ENCODE measurements at places on chromosomes 5 and 9.

DNA sequence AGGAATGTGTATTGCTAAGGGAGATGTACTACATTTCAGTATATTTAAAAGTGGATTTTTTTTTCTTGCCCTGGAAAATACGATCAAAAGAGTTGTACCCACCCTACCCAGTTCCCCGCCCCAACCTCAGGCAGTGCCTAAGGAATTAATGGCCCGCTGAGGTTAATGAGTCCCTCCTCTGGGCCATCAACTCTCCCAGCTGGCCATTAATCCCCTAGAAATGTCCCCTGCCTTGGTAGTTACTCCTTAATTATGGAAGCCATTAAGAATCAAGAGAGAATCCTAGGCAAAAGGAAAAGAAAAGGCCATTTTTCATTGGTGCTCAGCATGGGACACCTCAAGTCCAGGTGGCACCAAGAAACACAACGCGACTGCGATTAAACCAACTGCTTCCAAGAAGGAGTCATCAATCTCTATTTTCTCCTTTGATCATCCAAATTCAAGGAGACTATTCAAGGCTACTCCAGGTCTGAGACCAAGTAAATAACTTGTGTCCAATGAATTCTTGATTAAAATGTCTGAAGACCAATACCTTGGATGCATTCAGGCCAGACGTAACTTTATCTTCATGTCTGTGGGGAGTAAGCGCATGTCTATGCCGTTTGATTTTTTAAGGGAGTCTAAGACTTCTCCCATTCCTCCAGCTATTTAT is 1962.2 kb upstream of the WWC1 start:
- no peak for DNase-seq

- no peak for DNase-seq
These were observed 223.5 kb downstream of the ROR2 start for GRCh38 chr9:91726406-91727100.

- DNase-seq: no peak
These were observed 620.3 kb upstream of the WWC1 start for GRCh38 chr5:167671176-167671575.

DNA sequence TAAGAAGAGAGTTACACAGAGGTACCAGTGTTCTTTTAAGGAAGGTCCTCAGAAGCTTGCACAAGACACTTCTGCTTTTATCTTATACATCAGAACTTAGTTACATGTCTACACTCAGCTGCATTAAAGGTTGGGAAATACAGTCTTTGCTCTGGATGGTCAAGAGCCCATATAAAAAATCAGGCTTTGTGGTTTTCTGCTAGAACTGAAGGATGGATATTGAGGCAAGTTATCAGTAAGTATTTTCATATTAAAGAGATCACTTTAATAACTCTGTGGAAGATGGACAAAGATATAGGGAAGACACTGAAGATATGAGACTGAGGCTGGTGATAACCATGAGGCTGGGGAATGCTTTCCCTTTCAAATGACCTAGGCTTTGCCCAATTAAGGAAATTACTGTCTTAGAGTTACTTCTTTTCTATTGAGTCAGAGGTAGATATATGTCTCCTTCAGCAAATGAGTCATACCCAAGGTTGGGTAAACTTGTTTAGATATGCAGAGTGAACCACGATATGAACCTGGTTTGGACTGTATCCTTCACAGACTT is 87.0 kb upstream of the TNC start:
- no peak for DNase-seq

GRCh38 chr5:35924950-35925722 is 13.3 kb downstream of the CAPSL start:
- DNase-seq: peak; percentile 79

DNA sequence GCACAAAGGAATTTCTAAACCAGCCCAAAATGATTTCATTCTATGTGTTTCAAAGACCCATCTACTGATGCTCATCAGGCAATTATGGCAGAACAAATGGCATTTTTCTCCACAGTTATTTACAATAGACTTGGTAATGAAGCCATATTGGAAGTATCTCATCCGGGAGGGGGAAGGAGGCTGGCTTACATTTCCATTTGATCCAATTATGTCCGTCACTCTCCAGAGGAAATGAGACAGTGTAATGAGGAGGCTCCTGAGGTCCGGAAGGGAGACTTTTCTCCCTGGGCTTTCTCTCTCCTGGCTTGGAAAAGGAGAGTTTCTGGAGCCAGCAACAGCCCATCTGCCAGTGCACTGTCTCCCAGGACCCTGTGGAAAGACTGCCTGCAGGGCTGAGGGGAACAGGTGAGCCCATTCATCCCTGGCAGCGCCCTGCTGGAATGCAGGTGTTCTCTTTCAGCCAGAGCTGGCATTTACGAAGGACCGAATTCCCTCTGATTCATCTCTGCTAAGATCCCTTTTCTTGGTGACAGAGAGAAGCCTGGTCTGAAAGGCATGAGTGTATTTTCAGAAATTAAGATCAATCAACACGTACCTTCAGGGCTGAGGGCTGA is 54.9 kb upstream of the SAP30L start:
- DNase-seq: no peak

- DNase-seq: no peak
These were observed 958 bp upstream of the HSPA5 start for GRCh38 chr9:125241863-125242739.

GRCh38 chr5:177234841-177235240 is 68.7 kb downstream of the RAB24 start:
- no peak for DNase-seq

DNA sequence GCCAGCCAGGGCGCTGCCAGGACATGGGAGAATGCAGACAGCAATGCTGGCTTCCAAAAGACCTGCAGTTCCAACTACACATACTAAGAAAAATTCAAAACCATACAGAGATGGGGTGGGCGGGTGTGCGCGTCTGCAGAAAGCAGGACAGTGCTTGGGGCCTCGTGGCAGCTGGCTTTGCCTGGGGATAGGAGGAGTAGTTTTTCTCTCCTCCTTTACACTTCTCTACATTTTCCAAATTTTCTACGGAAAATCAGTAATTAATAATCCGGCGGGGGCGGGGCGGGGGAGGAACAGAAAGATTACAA is 43.6 kb upstream of the SARDH start:
- DNase-seq: no peak

DNA sequence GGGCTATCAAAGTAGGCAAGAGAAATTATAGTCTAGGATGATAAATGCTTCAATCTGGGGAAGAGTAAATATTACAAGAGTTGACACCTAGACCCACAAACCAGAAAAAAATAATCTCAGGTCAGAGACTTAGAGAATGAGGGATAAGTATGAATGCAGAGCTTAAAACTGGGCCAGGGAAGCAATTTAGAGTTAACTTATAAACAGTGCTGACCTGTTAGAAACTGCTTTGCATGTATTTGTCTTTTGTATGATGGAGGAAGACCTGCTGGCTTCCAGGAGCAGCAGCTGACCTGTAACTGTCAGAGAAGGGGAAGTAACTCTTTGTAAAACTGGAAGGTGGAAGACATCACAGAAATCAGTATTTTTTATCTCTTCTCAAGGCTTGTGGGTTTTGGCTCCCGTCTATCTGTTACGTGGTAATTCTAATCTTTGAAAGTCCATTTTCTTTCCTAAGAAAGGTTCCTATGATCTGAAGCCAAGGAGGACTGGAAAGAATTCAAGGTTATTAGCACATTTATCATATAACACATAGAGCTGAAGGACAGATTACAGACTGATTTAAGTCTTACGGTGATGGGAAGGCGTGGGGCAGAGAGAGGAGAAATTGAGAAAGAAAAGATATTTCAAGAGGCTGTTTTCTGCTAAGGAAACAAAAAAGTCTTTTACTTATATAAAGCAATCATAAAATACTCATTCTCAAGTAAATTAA is 114.7 kb upstream of the ADAMTS19 start:
- DNase-seq: no peak

- DNase-seq: peak; percentile 95
These were observed at the start of the genes ANAPC2 and SSNA1 for GRCh38 chr9:137188490-137189296. ANAPC2 (minus strand) TSS chr9:137188560; CDS start chr9:137188532, 28 bp downstream. SSNA1 (plus strand) TSS chr9:137188676; CDS start chr9:137188727, 51 bp downstream.

GRCh38 chr9:88757406-88758010 is 222.5 kb downstream of the NXNL2 start:
- no peak for DNase-seq

GRCh38 chr5:131250751-131251475 is 12.9 kb upstream of the CDC42SE2 start:
- no peak for DNase-seq

GRCh38 chr9:6356904-6357303 is 28.7 kb downstream of the TPD52L3 start:
- no peak for DNase-seq

DNA sequence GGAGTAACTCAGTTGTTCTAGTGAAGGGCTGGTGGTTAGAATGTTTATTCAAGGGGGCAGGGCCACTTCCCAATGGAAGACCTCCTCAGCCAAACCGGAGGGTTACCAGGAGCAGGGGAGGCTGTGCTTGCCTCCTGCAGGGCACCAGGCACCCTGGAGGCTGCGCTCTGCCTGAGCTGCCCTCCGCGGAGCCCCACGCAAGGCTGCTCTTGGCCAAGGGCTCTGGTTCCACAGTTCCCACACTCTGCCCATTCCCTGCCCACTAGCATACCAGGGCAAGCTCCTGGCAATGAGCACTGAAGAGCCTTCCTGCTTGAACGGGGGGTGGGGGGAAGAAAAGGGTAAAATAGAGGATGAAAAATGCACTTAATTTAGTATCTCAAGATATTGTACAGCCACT is 35.5 kb upstream of the PTCH1 start:
- DNase-seq: peak; percentile 43

GRCh38 chr5:62620761-62621160 is 42.1 kb downstream of the LRRC70 start:
- DNase-seq: no peak

- DNase-seq: no peak
These were observed 53.0 kb upstream of the NRARP start for GRCh38 chr9:137354845-137355760.

GRCh38 chr5:3210531-3210930 is 385.1 kb upstream of the IRX1 start:
- no peak for DNase-seq

DNA sequence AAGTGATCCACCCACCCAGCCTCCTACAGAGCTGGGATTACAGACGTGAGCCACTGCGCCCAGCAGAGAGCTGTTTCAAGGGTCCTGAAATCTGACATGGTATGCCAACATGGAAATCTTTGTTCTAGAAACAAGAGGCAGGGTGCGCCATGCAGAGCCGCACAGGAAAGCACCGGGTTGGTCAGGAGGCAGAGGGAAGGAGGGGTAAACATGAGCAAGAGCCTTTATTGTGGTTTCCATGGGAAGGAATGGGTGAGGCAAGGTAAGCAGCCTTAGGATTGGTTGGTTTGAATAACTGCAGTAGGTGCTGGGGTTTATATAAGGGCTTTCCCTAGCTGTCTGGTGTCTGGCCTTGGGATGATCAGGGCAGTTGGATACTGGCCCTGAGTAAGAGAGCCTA is 5.5 kb upstream of the EXOSC2 start:
- no peak for DNase-seq

- no peak for DNase-seq
These were observed 57.4 kb downstream of the TMEM38B start for GRCh38 chr9:105751761-105752160.

DNA sequence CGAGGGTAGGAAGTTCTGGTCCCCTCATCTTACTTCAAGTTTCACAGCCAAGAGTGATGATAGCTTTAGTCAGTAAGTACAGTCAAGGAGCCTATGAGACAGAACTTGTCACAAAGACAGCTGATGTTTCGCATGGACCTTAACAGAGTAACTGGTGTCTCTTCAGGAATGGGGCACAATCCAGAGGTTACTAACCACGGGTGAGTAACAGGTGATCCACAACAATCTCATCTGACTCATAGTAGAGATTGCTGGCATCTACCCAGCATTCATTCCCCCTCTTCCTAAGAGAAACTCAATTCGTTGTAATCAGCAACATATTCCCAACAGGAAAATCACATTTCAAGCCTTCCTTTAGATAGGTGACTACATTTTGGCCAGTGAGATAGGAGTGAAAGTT is 126.7 kb downstream of the SNX18 start:
- no peak for DNase-seq

- DNase-seq: no peak
These were observed 6.9 kb downstream of the MEGF10 start for GRCh38 chr5:127297348-127298035.

DNA sequence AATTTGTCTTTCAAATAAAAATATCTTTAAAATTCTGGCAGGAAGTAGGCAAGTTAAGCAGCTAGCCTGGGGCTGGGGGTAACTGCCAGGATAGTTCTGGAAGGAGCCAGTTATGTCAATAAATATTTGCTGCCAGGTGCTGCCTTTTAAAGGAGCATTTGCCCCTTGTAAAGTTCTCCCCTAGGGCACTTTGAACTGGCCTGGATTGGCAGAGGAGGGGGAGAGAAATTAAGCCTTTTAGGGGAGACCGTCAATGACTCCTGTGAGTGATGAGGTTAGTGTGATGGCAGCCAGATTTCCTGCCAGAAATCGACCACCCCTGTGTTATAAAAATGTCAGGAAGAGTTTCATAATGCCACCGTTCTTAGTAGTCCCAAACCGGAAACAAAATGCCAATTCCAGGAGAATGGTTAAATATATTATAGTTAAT is 89.8 kb upstream of the ELL2 start:
- DNase-seq: no peak

DNA sequence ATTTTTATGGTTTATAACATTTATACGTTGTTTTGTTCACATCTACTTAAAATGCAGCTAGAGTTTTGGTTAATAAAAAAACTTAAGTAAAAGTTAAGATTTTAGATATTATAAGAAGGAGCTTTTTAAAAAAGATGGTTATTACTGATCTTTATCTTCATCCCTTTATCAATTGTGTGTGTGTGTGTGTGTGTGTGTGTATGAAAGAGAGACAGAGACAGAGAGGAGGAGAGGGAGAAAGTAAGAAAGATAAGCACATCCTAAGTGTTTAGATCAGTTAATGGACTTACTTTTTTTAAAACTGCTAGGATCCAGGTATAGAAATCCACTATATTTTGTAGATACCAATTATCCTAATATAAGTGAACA is 45.8 kb upstream of the RICTOR start:
- no peak for DNase-seq

- DNase-seq: no peak
These were observed 3.5 kb upstream of the GBGT1 start for GRCh38 chr9:133167096-133167730.

GRCh38 chr9:131031005-131031641 is 22.1 kb downstream of the LAMC3 start:
- DNase-seq: no peak

DNA sequence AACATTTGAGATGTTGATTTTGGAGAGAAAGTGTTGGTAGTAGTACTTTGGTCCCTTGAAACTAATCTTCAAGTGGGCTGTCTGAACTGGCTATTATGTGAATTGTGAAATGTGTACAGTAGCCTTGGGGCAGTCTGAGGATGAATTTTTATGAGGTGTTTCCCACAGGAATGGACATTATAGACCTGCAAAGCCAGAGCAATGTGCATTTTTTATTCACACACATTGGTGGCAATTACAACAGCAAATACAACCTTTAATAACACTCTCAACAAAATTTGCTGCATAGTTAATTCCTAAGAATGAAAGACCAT is 147.0 kb downstream of the PAM start:
- DNase-seq: no peak
